ENCODE measurements at places on chromosomes 16 and 17.

DNA sequence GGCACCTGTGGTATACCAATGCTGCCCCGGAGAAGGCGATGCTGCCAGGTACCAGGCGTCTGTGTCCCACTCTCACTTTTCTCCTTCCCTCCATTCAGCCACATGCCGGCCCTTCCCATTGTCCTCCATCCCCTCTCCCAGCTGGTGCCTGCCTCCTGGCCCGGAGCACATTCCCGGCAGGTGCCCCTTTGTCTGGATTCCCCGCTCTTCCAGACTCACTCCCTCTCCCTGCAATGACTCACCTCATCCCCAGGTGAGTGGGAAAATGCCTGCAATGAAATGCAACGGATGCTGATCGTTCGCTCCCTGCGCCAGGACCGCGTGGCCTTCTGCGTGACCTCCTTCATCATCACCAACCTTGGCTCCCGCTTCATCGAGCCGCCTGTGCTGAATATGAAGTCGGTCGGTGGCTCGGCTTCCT is 10.4 kb upstream of the KDM6B start:
- no peak for DNase-seq

GRCh38 chr16:2019921-2020831 is 591 bp downstream of the NPW start:
- DNase-seq = no peak

- no peak for DNase-seq
Measured at GRCh38 chr16:65153365-65154105, 31.7 kb upstream of the CDH11 start.

DNA sequence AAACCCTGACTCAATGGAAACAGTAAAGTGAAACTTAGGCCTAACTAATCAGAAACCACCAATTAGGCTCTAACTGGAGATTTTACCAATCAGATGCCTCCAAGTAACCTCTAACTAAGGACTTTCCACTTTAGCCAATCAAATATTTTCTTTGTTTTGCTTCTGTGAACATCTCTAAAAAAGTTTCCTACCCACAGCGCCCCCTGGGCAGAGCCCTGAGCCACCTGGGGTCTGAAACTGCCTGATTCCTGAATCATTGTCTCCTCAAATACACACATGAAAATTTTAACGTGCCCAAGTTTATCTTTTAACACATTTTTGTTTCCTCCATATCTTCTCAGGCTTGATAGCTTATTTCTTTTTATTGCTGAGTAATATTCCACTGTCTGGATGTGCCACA is 19.0 kb downstream of the ADAD2 start:
- DNase-seq = no peak

GRCh38 chr17:80475910-80476876 is at the start of gene NPTX1:
TSS of gene NPTX1 (minus strand) at chr17:80476607. CDS start at chr17:80476446, 161 bp downstream.
- DNase-seq = no peak

DNA sequence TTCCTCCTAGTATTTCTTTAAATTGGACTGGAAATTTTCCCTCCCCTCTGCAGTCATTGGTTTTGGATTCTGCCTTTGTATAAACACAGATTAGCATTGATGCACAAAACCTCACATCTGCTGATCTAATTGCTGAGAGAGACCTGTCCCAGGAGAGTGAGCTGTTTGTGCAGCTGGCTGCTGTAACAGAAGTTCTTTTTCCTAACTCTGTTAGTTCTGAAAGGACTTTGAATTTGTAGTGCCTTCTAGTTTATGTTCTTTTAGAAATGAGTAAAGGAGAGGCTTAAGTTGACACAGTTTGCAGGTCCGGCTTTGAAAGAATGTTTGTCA is 45.2 kb upstream of the KPNB1 start:
- no peak for DNase-seq

GRCh38 chr17:27630607-27631410 is at the start of gene LGALS9:
TSS of gene LGALS9 (plus strand) at chr17:27631188. CDS start at chr17:27631266, 78 bp downstream.
- DNase-seq = no peak

GRCh38 chr17:54237911-54238515 is 415.3 kb downstream of the KIF2B start:
- DNase-seq = no peak

DNA sequence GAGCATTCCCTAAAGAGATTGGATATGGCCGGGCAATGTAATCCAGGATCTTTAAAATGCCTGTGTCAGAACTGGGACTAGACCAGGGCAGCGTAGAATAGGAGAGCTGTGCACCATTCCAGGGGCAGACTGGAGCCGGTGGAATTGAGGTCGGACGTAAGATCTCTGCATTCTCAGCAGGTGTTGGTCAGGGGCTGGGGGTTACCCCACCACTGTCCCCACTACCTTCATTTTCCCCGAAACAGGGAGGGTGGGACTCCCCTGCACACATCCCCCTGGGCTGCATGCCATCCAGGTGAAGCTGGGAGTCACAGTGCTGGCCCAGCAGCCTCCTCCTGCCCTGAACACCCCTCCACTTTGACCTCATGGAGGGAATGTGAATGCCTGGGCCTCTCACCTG is 17.8 kb downstream of the OSBPL7 start:
- no peak for DNase-seq

DNA sequence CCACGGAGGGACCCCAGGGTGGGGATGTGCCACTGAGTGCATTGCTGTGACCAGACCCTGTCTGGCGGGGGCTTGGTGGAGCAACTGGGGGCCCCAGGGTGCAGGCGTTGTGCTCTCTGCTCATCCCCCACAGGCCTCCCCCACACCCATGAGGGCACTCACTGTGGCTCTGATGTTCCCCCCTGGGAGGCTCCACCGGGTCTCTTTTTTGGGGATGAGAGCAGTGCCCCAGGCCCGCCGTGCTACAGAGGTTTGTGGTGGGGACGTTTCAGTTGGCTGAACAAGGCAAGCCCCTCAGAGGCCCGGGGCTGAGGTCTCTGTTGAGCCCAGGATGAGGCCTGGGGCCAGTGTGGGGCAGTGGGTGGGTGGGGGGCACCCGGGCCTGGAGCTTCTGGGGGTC is 2.5 kb downstream of the CCDC78 start:
- DNase-seq = no peak

GRCh38 chr17:30476726-30477082 is 504 bp upstream of the GOSR1 start:
- no peak for DNase-seq

GRCh38 chr16:62751218-62751617 is 715.0 kb upstream of the CDH8 start:
- DNase-seq = no peak

DNA sequence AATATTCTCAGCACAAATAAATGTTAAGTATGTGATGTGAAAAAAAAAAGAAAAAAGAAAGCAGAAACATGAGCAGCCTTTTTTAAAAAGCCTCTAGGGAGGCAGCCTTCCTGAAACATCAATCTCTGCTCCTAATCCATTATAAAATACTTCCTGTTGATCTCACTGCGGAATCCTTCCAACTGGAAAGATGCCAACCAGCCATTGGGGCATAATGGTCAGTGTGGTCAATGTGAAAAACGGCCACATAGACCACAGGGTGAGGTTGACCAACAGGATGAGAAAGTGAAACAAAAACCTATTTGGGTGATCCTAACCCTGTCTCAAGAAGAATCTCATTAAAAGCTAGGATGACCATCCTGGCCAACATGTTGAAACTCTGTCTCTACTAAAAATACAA is 26.1 kb upstream of the ABCA8 start:
- DNase-seq = peak; percentile 58

DNA sequence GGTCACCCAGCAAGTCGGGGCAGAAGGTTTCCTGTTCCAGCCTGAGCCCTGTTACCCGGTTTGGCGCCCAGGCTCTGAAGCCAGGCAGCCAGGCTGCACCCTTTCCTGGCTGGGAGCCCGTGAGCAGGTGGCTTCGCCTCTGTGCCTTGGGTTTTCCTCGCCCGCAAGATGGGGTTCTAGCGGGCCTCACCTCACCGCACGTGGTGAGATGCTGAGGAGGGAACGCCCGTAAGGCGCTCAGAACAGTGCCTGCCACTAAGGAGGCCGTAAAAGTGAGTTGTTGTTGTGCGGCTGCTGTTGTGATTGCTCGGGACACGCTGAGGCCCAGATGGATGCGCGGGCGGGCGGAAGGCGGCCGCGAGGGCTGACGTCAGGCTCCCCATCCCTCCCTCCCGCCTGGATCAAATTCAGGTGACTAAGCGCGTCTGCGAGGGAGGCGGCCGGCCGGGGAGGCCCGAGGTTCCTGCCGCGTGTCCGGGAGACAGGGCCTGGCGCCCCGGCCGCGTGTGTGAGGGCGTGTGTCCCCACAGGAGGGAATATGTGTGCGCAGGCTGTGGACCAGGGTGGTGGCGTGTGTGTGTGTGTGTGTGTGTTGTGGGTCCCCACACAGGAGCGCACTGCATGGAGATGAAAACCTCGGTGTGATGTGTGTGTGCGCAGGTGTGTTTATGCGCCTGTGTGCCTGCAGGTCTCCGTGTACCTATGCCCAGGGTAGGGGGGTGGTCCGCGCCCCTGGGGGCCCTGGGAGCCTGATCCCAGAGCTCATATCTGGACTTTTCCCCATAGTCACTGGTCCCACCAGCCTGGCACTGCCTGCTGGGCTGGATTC is 4.3 kb downstream of the CAMKK1 start:
- DNase-seq = peak; percentile 94

DNA sequence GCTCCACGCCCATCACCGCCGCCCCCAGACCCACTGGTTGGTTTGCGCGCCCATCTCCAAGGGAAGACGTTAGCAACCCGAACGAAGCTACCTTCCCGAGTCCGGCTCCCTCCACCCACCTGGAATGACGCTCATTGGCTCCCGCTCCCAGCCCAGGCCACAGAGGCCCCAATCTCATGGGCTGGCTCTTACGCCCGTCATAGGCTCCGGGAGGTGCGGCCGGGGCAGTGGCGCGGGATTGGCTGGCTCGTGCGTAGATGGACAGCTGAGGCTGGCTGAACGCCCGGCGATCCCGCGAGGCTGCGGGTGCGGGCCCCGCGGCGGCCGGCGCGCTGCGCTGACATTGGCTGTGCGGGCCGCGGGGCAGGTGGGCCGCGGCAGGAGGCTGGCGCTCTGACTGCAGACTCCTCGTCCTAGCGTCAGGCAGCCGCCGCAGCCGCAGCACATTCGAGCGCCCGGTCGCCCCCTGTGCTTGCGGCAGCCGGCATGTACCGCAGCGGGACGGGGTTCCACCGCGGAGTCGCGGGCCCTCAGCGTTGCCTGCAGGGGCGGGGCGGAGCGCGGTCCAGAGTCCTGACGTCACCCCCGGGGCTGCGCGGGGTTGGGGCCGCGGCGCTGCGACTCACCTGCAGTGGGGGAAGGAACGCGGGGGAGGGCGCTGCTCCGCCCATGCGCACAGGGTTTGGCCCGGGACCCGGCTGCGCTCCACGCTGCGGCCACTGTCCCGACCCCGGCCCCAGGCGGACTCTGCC is 453 bp upstream of the MYH10 start:
- peak; percentile 99 for DNase-seq
